Liver (tissue), 10 donors: ENCODE measurements at places on chromosomes 11 and 22. TPM values are rescaled to one million over a fixed set of nuclear protein-coding genes. Genes with fewer than 3 reads are reported as not detected.

- DNase-seq = no peak
Observed at GRCh38 chr22:50446708-50447575, 27.9 kb downstream of the SBF1 start.

- DNase-seq = no peak
Observed at GRCh38 chr22:23828800-23829680, 9.8 kb downstream of the DERL3 start.

DNA sequence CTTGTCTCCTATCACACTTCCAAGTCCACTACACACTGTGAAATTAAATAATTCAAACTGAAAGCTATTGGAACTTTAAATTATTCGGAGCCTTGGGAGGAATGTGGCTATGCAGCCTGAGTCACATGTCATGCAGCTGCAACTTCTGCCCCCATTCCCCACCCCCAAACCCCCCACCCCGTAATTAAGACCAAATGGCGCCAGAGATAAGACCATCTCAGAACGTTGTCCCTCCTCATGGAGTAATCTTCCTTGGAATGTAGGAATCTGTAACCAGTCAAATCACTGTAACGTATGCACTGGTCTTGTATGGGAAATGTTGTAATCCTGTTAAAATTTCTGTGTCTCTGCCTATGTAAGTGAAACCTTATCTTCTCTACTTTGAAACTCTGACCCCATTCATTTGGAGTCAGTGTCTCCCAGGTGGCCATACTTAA is 37.0 kb downstream of the GAB2 start:
- no peak for DNase-seq

DNA sequence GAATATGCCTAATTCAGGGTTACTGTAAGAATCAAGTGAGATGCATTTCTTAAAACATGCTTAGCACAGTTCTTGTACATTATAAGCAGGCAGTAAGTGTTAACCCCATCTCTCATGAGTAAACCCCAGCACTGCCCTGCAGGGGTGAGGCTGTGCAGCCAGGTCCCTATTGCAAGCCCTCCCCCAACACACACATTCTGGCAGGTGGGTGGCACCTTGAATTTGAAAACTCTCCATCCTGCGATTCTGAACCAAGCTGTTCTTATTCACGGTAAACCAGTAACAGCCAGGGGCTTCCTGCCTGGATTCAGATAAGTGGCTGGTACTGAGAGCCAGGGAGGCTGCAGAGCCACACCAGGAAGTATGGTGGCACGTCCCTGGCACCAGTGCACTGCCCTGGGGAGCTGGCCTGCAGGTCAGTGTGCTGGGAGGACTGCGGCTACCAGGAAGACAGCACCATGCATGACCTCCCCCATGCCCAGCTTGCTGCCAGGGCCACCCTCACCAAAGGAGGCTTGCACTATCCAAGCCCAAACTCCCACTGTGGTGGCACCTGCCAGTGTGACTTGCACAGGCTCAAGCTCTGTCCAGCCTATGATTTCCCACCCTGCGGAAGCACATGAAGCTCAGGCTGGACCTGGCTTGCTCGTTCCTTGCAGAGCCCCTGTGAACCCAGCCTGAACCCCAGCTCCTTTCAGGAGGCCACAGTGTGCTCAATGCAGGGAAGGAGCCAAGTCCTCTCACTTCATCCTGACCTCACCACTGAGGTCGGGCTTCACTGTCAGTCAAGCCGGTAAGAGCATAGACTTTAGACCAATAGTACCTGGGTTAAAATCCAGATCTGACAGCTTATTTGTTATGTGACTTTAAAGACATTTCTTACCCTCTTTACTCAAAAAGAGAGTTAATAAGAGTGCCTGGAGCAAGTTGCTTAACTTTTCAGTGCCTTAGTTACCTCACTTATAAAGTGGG is 88.1 kb downstream of the MICAL2 start:
- no peak for DNase-seq

DNA sequence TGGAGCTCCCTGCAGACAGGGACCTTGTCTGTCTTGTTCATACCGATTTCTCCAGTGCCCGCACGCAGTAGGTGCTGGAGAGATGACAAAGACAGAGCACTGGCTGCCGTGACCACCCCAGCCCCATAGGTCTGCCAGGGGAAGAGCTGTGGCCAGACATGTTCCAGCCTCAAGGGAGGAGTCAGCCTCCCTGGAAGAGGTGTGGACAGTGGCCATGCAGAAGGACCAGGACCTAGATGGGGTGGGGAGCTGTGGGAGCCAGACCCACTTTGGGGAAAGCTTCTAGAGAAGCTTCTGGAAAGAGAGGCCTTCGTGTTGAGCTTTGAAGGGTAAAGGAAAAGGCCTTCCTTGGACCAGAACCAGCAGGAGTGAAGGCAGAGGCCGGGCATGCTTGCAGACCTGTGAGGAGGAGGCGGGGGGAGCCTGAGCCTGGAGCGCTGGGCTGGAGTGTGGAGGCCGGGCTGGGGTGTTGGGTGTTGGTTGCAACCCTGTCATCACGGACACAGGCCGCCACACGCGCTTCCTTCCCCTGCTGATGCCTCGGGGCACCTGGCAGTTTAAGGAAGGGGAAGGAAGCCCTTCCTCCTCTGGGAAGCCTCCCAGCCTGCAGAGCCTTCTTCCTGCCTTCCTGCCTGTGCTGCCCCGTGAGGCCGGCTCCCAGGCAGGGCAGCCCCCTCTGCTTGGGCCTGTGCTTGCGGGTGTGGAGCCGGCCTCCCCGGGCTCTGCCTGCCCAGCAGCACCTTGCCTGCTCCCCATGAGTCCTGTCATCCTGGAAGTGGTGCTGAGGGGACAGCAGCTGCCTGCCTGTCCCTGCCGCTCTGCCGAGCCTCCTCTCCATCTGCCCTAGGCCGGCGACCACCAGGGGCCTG is 12.3 kb downstream of the RELT start:
- no peak for DNase-seq

- no peak for DNase-seq
Observed at GRCh38 chr11:106763501-106763900, 254.8 kb downstream of the GUCY1A2 start.

DNA sequence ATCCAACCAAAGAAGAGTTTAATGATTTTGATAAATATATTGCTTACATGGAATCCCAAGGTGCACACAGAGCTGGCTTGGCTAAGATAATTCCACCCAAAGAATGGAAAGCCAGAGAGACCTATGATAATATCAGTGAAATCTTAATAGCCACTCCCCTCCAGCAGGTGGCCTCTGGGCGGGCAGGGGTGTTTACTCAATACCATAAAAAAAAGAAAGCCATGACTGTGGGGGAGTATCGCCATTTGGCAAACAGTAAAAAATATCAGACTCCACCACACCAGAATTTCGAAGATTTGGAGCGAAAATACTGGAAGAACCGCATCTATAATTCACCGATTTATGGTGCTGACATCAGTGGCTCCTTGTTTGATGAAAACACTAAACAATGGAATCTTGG is 23.9 kb downstream of the KDM4D start:
- no peak for DNase-seq

DNA sequence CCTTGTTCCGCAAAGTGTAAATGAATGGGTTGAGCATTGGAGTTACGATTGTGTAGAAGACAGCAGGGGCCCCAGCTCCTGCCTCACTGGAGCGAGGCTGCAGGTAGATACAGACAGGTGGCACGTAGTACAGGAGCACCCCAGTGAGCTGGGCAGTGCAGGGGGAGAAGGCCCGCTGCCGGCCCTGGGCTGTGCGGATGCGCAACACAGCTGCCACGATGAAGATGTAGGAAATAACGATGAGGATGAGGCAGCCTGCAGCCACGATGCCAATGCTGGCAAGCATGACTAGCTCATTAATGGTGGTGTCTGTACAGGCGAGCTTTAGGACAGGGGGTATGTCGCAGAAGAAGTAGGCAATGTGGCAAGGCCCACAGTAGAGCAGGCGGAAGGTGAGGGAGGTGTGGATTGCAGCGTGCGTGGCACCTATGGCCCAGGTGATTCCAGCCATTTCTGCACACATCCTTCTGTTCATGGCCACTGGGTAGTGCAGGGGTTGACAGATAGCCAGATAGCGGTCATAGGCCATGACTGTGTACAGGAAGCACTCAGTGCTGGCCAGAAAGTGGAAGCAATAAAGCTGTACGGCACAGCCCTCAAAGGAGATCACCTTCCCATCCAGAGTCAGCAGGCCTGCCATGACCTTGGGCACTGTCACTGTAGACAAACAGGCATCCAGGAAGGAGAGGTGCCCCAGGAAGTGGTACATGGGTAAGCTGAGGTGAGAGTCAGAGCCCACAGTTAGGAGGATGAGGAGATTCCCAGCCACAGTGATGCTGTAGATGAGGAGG is 616 bp downstream of the OR10S1 start:
- no peak for DNase-seq

TECTA gene
- 0.93 TPM for total RNA-seq

TENM4 gene
- total RNA-seq = 0.25 TPM

LMO2 gene
- 5.9 TPM for total RNA-seq

SERHL2 gene
- 0.59 TPM for total RNA-seq

TNNT3 gene
- total RNA-seq = not detected

CEP164 gene
- total RNA-seq = 12.3 TPM
